ENCODE measurements at places on chromosomes 1 and 21.

GRCh38 chr1:54619749-54620148 is 3.6 kb downstream of the FAM151A start:
- DNase-seq, result no peak

- DNase-seq, result no peak
Measured at GRCh38 chr1:12296016-12296415, 66.2 kb downstream of the VPS13D start.

DNA sequence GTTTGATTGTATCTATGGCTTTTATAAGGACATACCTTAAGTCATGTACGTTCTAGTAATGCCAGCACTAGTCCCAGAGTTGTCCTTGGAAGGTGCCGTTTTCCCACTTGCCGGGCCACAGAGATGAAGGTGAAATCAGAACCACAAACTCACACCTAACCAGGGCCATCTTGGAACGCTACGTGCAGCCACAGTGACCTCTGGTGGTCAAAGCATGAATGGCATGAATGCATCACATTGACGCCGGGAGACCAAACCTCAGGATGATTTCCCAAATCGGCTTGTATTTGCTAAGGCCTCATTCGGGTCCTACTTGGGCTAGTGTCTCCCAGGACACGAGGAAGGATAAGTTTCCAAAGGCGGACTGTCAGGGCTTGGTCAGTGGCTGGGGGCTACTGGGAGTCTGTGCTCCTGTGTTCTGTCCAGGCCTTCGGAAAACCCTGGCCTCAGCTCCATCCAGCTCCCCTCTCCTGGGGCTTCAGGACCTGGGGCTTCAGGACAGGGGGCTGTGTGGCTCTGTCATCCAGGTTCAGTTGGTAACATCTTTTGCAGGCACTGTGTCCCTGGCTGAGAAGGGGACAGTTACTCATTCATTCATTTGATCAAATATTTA is 260.5 kb downstream of the PRDM2 start:
- no peak for DNase-seq

DNA sequence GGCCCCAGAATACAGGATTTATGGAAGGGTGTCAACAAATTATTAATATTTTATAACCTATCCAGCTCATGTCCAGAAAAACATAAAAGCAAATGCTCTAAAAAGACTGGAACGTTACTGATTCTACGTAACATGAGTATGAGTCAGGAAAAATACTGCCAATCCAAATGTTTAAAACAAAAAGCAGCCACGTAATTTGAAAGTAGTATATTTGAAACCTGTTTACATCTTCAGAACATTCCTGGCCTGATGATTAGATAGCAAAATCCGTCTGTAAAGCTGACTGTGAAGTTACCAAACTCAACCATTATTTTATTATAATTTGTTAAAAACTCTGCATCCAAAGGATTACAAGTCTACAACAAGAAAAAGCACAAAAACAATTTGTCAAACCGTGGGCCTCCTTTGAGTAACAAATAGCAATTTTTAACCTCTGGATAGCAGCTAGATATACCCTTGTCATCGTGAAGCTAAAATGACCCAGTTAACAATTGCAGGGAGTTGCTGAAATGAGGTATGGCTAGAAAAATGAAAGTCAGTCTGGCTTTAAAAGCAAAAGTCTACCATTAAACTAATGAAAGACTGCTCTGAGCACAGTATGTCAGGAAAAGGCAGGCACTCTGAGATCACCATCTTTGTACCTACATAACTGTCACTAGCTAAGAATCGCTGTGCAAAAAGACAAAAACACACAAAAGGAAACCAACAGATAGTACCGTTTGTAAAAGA is 1.2 kb downstream of the UBR4 start:
- DNase-seq, result no peak

DNA sequence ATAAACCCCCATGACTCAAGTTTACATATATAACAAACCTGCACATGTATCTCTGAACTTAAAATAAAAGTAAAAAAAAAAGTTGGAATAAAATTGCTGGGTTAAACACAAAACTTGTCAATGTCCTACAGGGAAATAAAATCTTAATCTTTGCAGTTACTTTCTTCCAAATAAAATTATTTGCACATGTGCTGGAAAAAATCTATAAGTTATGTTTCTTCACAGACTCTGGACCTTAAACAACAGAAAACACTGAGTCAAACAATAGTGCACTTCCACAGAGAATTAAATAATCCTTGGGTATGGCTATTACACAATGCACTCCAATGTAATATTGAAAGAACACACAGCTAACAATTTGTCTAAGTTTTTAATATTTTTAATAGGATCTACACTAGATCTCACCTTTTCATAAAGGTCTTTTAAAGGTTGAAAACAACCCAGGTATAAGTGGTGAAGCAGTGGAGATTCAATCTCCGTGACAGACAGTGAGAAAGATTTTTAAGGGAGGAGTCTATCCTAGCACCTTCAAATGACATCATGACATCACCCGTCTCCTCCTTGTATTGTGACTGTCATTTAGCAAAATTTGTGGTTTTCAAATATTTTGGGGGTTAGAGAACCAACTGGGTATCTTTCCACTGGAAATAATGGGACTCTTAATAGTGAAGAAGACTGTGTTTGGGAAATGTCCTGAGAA is 25.2 kb upstream of the FGGY start:
- no peak for DNase-seq

DNA sequence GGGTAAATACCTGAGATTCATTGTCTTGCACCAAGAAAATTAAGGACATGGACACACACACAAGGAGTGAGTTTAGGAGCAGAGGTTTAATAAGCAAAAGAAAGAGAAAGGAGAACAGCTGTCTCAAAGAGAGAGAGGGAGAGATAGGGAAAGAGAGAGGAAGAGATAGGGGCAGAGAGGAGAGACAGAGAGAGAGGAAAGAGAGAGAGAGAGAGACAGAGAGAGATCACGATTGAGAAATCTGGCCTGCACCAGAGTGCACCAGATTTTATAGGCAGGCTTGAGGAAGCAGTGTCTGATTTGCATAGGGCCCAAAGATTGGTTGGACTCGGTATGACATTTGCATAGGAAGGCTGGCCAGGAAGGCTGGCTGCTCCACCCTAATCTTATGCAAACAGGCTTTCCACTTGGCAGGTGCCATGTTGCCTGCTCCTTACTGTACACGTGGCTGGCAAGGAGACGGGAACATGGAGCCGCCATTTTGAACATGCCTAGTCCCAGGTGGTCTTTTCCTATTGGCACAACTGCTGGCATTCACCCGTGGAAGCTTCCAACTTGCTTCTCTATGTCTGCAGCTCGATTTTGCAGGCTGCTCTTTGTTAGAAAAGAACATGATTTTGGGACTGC is 419.9 kb downstream of the ZP4 start:
- no peak for DNase-seq

DNA sequence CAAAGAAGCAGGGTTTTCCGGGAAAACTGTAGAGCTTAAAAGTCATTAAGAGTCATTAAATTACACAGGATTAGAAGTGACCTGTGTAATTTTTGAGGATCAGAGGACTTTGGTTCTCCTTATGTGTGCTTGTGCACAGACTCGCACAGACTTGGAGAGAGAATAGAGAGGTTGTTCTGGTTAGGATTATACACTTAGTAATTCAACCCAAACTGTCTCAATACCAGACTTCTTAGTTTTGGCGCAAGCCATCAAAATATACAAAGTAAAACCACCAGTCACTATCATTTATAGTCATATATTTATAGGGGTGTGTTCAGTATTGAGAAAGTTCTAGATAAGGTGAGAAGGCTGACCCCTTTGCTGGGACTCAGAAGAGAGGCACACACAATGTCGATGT is 112.3 kb downstream of the HLX start:
- no peak for DNase-seq

GRCh38 chr1:19698181-19698580 is 33.5 kb downstream of the HTR6 start:
- no peak for DNase-seq

DNA sequence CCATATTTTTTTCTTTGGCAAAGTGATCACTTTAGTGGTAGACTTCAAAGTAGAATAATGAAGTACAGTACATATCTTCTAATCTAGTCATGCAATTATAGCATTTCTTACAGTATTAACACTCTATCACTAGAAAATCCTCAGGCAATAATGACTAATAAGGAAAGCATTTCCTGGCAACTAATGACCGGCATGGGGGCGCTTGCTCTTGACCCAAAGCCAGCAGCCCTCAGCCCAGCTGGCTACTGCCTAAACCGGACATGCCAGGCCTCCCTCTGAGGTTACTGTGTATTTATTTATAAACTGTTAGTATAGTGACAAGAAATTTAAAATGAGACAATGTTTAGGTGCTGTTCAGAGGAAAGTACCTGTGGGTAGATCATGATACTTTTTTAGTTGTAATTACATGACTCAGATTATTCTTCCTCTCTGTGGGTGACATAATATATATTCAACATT is 633.8 kb downstream of the PTPRC start:
- peak; percentile 84 for DNase-seq

DNA sequence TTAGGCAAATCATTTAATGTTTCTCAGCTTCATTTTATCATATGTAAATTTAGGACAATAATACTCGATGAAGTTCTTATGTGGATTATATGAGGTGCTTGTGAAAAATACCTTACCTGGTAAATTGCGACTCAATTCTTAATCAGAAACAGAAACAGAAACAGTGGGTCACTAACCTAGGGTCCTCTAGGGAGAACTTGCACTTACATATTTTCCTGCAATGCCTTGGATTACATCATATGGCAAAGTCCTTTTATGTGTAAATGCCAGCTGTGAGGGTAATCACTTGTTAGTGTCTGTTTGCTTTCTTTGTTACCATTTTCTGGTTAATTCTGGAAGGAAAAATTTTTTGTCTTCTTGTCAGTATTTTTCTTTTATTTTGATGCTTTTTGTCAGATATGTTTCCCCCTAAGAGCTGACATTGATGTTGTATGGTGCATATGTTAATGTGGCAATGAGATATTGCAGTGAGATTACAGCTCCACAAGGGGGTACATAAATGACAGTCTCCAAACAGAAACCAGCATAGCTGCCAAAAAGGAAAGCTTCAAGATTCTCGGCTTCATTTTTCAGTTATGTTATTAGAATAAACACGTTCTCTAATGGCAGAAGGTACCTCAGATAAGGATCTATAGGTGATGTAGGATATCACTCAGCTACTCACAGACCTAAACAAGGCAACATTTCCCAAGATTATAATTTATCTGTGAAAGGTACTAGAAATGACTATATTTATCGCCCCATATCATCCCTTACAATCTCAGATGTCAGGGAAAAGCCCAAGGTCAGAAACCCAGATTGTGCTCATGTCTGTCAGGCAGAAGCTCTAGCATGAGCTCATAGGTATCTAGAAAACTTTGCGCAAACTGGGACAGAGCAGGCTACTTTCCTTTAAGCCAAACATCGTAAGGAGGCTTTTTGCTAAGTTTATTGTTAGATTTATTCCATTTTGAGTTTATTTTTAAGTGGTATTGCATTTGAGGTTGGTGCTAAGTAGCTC is 119.9 kb downstream of the FASLG start:
- DNase-seq, result no peak

GRCh38 chr1:210646258-210646616 is 317.5 kb downstream of the HHAT start:
- DNase-seq, result no peak

- no peak for DNase-seq
Measured at GRCh38 chr1:41362357-41362721, 1.1 kb downstream of the FOXO6 start.

DNA sequence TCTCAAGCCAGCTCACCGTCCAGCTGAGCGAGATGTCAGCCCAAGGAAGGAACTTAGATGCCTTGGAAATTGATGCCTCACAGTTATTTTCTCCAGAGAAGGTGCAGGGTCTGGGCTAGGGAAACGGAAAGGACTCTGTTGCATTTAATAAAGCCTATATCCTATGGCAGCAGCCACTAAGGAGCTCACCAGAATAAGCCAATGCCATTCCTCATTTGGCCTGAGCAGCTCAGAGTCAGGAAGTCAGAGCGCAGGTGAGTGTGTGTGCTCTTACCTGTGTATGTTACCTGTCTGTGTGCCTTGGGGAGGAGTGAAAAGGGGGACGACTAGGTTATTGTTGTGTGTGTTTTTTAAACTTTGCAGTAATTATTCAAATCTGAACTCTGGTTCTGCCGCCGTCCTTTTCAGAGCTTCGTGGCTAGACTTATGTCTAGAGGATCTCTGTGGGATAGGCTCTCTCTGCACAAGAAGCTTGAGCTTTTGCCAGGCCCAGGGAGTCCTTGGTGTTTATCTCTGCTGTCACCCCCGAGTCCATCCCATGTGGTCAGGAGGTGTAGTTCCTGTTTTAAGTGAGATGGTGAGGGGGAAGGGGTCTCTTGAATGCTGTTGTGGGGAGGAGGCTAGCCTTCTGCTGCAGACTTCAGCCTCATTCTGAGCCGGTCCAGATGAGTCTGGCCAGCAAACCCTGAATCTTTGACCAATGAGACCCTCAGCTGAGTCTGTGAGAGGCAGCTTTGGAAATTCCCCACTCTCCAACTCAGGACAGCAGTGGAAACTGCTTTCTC is 2.4 kb downstream of the TMCC2 start:
- DNase-seq, result no peak

DNA sequence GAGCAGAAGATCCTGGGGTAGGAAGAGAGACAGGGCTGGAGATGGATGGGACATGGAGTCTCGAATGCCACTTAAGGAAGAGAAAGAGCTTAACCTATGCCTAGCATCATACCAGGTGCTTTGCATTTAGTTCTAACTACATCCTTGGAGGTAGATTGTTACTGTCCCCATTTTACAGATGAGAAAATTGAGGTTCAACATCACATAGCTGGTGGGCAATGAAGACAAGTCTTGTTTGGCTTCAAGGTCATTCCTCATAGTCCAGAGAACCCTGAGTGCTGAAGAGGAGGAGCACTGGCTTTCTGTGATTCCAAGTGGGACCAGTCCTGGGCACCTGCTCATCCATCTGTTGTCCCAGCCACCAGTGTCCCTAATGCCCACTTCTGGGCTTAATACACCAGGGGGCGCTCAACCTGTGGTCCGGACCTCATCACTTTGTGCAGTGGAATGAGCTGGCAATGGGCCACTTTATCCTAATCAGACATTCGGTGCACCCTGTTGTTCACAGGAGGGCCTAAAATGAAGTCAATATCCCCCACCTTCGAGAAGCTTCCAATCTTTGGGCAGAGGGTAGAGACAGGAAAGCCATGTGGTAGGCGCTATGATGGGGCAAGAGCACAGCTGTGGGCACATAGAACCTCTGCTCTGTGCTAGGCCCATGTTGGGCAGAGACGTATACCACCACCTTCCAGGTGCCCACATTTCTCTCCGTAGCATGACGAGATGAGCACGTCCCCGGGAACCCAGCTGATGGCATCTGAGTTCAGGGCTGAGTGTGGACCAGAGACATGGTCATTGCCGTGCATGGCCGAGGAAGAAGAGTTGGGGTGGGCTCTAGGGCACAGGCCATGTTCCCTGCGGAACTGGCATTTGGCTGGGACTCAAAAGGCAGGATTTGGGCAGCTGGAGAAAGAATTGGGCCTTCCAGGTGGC is 9.2 kb downstream of the RPS6KA1 start:
- DNase-seq, result no peak

DNA sequence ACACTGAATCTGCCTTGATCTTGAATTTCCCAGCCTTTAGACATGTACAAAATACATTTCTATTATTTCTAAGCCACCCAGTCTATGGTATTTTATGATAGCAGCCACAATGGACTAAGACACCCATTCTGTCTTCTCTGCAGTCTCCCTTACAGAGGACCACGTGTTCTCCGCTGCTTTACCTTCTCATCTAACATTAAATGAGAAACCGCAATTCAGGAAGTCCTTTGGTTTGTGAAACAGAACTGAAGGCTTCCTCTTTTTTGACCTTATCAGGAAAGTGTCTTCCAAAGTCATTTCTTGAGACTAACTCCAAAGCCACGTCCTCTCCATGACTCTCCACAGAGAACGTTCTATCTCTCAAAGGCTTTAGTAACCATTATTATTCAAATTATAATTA is 560.1 kb downstream of the OMA1 start:
- DNase-seq, result no peak

All from AG04450 (cell line).